ENCODE measurements at places on chromosomes 7 and 10.

DNA sequence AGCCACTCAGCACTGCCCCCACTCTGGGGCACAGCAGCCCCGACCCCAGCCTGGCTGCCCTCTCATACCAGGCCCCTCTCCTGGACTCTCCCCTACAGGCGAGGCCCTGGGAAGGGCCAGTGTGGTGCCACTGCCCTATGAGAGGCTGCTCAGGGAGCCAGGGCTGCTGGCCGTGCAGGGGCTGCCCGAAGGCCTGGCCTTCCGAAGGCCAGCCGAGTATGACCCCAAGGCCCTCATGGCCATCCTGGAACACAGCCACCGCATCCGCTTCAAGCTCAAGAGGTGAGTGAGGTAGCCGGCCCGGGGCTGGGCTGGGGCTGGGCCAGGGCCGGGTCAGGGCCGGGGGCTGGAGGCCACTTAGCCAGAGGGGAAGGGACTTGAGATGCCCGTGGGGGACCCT lies 64.3 kb downstream of the GTF2IRD1 start:
- DNase-seq = no peak

DNA sequence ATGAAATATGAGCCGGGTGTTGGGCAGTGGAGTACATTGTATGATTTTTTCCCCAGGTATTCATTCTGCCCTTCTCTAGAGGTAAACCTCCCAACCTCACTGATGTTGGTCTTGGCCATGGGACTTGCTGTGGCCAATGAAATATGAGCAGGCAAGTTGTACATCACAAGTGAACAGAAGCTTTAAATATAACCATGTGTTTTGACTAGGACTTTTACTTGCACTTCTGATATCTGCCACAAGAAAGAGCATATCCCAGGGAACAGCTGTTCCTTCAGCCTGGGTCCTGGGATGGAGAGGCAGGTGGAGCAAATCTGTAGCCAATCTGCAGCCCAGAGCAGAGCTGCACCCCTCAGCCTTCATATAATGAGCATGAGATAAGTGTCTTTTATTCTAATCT lies 109.8 kb upstream of the PALS2 start:
- DNase-seq = no peak

GRCh38 chr7:158497627-158498026 lies 90.0 kb downstream of the PTPRN2 start:
- DNase-seq = no peak

GRCh38 chr10:132248455-132249225 lies 59.1 kb downstream of the STK32C start:
- peak; percentile 47 for DNase-seq

- no peak for DNase-seq
These were observed 35.5 kb downstream of the IKZF1 start for GRCh38 chr7:50339990-50340500.

GRCh38 chr10:71036297-71036966 lies 148.1 kb upstream of the PCBD1 start:
- DNase-seq = no peak

DNA sequence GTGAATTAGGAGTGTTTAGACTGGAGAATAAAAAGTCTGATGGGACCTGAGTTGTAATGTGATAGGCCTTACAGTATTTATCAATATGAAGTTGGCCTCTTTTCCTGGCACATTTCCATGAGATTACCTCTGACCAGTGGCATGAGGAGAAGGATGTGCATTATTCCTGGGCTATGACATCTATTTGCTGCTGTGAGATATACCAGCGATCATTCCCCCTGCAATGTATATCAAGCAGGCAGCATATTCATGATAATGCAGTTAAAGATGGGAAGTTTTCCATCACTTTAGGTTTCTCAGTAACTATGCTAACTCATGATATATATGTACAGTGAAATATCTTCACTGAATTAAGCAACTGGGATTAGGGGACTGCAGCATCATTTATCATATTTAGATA lies 142.8 kb upstream of the MBL2 start:
- no peak for DNase-seq

DNA sequence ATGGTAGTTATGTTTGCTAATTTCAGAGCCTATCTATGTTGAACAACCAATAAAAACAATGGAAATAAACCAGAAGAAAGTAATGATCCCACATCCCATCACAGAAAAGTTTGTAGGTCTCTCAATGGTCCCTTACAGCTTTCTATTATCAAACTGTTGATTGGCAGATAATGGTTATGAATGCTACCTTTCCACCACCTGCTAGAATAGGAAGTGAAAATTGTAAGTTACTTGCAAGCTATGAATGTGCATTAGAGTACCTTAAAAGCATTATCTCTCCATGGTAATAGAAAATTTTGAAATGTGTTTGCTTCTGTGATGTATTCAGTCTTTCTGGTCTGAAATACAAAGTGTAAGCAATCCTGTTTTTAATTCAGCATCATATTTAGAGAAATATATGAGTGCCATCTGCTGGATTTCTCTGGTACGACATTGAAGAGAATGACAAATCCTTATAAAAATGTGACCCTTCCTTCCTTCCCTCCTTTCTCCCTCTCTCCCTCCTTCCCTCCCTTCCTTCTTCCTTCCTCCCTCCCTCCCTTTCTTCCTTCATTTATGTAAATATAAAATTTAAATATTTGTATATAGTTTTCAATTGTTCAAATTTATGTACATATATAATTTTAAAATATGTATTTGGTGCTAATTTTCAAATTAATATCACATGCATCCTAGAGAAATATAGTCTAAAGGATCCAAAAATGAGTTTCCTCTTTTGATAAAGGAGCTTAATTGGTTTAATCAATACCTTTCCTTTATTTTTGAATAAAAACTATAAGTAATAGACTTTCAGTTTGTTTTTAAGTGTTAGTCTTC lies 41.4 kb upstream of the PNLIPRP3 start:
- DNase-seq = no peak

- no peak for DNase-seq
These were observed 187.9 kb upstream of the INHBA start for GRCh38 chr7:41890631-41891274.

GRCh38 chr7:36100634-36101033 lies 52.4 kb upstream of the EEPD1 start:
- DNase-seq = no peak

DNA sequence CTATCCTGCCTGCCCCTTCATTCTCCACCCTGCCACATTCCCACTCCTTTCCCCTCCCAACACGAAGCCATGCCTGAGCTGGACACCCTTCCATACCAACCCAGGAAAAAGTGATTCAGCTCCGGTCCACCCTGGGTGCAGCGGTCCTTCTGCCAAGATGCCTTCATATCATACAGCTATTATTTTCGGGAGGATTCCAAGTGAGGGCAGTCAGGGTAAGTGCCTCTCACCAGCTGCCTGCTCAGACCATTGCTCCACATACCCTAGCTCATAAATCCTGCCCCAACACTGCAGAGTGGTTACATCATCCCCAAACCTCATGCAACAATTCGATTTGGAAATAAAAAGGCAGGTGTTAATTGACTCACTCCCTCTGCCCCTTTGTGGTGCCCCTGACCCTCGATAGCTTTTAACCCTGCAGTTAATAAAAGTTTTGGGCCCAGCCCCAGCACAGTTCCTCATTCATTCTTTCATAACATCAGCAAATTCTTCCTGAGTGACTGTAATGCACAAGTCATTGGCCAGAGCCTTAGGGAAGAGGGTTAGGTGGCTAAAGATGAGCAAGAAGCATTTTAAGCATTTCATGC lies 42.6 kb downstream of the ZNF503 start:
- DNase-seq = no peak

DNA sequence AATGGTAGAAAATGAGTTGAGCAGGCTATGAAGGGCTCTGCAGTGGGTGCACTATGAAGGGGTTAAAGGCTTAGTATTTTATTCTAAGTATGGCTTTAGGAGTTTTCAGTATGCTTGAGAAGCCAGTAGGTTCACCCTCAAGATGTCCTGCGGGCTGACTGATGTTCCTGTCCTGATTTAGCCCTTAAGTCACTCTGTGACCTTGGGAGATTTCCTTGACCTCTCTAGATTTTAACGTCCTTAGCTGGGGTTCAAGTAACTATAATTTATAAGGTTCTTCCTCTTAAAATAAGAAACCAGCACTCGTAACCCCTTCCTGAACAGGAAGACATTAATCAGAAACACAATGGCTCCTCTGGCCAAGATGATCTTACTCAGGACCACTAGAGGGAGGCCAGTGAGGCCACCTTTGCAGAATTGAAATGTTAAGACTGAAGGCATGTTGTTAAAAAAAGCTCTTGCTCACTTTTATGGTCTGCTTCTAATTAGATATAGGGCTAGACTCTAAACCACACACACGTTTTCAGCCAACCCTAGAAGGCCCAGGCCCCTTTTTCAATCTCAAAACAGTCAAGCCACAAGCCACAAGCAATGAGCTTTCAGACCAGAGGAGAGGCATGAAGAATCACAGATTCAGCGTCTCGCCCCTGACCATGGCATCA lies 41.9 kb downstream of the CDK1 start:
- DNase-seq = no peak

DNA sequence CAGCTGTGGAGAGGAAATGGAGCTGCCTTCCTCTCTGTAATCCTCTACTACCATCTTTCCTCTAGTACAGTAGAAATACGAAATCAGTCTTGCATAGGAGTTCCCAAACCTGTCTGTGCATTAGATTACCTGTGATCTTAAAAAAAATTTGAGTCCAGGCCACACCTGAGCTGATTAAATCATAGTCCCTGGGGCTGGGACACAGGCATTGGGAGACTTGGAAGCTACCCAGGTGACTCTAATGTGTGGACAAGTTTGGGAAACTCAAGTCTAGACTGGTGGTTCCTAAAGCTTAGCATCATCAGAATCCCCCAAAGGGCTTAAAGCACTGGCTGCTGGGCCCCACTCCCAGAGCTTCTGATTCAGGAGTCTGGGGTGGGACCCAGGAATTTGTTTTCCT lies 152.7 kb upstream of the GLI3 start:
- DNase-seq = no peak

GRCh38 chr7:26857506-26858240 lies 6.7 kb downstream of the SKAP2 start:
- DNase-seq = no peak

DNA sequence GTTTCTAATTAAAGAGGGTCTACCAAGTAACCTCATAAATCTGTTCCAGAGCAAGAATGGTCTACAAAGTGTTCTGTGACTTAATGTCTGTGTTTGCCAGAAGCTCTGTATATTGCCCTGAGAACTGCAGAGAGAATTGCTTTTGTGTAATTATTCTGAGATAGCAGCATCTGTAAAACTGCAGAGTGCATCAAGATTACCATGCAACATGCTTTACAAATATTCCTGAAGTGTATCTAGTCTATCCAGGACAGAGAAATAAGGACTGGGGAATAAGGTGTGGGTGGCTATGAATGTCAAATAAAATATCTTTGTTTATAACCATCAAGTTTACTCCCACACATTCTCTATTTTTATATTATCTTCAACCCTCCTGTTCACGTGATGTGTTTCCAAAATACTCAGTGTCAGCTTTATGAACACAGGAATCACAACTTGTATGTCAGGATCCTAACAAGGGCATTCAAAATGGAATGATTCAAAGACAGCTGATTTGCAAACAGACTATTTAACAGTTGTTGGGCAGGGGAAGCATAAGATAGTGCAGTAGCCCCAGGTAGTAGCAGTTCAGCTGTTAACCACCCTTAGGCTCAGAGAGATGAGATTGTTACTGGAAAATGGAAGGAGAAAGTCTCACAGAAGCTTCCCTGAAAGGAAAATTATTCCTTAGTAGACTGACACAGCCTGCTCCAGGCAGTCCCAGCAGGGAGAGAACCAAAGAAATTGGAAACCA lies 15.3 kb upstream of the LIPA start:
- no peak for DNase-seq

DNA sequence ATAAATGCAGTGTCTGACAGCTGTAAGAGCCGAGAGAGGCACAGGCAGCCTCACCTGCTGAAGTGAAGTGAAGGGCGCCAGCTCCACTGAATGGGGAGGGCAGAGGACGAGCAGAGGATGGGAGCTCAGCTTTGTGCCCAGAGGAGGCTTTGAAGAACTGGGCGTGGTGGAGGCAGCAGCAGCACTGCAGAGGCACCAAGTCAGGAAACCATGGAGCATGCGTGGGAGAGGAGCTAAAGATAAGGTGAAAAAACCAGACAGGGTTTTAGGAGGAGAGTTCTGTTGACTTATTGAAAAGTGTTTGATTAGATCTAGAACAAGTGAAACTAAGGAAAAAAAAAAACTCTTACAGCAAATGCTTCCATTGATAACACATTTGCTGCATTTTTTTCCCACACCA lies 216.4 kb downstream of the CXCL12 start:
- no peak for DNase-seq

DNA sequence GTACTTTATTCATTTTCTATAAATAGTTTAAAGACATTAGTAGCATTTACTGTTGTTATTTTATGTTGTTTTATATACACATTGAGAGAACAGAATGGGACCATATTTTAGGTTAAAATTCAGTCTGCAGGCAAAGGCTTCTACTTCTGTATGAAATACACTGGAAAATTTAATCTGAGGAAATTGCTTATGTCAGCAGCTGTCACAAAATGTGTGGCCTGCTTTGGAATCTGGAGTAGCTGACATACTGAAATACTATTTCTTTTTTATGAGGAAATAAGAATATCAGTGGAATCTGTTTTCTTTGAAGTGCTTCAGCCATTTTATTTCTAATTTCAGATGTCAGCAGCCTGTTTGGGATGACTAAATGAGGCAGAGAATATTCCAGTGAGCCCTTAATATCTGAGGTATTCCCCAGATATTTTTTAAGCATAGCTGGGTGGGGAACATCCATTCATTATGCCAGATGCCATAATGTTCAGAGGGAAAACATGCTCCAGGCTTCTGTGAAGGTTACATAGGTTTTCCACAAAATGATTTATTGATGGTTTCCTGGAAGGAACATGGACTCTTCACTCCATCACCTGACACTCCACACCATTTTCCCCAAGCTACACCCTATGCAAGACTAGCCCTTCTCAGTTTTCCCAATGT lies 267.1 kb downstream of the ARL4A start:
- DNase-seq = no peak

DNA sequence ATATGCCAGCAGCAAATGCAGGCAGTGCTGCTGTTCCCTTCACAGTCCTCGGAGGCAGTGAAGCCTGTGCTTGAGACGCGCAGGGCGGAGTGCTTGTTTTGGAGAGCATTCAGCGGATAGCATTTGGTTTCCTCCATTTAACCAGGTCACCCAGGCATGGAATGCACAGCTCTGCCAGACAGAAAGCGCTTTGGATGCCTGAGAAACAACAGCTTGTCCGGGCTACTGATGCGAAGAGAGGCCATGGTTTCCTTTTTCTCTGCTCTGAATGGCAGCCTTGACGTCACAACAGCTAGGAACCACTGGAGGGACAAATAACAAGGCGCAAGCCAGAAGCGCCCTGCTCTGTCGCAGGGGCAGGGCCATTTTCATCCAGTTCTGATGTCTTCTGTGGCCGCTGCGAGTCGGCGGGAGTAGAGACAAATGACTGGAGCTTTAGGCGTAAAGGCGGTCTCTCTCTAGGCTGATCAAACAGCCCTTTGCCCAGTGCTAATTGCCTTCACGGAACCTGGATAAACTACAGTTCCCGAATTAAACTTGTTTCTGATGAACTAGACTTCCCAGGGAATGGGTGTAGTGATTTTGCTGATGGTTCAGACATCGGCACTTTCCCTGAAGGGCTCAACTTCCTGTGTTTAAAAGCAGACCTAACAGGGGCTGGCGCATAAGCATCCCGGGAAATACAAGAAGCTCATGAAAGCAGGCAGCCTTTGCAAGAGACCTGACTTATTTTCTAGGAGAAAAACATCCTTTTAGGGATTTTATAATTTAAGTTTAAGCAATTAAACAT lies 187.6 kb upstream of the KLF14 start:
- no peak for DNase-seq

- no peak for DNase-seq
These were observed 97.7 kb upstream of the RPA3 start for GRCh38 chr7:7816084-7816483.
